ENCODE measurements at places on chromosomes 13 and 19.

GRCh38 chr13:99314640-99315176 lies 7.5 kb upstream of the GPR183 start:
- peak; percentile 86 for DNase-seq

- DNase-seq = no peak
Measured at GRCh38 chr13:69706807-69707206, 400.8 kb upstream of the ATXN8OS start.

DNA sequence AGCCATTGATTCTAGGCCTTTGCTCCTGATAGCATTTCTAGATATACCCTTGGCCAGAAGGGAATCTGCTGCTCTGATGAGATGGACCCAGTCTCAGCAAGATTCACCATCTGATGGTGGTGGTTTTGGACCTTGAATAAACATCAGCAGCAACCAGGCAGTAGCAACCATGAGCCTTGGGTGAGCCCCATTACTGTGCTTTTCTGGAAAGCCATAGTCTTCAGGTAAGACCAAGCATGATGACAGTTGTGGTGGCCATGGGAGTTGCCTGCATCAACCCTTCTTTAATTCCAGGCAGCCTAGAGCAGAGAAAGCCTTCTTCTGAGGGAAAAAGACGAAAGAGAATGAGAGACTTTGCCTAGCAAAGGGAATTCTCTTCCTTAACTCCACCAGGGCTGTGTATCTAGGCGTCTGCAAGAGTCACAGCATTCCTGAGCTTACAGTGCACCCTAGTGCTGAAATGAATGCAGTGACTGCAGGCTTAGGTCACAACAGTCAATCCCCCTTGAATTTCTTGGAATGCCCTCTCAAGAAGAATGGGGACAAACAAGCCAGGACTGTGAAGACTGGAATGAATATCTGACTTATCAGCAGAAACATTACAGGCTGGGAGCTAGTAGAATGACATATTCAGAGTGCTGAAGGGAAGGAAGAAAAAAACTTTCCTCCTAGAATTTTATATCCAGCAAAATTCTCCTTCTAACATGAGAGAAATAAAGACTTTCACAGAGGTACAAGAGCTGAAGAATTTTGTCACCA lies 942.4 kb upstream of the PCDH20 start:
- peak; percentile 6 for DNase-seq

GRCh38 chr19:10126213-10126639 lies 6.5 kb upstream of the EIF3G start:
- DNase-seq = no peak

DNA sequence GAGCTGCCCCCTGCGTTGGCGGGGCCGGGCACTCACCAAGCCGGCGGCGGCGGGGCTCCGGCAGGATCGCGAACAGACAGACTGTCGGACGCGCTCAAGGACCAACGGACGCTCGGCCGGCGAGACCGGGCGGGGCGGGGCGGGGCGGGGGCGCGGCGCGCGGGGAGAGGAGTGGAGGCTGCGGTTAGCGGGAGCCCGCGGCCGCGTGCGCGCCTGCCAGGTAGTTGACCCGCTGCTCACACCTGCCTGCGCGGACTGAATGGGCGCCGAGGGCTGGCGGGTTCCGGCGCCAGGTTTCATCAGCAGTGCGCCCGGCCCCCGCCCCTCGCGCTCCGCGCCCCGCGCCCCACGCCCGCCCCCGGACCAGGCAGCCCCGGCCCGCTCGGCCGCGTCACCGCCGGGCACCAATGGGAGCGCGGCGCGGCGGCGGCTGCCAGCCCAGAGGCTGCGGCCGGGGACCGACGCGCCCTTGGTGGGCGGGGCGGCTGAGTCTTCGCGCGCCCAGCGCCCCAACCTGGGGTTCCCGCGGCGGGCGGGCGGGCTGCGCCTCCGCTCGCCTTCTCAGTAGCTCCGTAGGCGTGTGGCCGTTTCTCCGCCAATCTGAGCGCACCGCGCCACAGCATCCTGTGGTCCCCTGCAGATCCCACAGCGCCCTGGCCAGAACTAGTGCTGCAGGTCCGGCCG lies at the start of gene SLC7A1:
TSS of gene SLC7A1 (minus strand) at position 309 of the 684 bp plus-strand sequence. CDS start 59,500 bp downstream, outside the sequence.
- peak; percentile 47 for DNase-seq

- no peak for DNase-seq
Measured at GRCh38 chr13:74151859-74152258, 17.7 kb upstream of the KLF12 start.

DNA sequence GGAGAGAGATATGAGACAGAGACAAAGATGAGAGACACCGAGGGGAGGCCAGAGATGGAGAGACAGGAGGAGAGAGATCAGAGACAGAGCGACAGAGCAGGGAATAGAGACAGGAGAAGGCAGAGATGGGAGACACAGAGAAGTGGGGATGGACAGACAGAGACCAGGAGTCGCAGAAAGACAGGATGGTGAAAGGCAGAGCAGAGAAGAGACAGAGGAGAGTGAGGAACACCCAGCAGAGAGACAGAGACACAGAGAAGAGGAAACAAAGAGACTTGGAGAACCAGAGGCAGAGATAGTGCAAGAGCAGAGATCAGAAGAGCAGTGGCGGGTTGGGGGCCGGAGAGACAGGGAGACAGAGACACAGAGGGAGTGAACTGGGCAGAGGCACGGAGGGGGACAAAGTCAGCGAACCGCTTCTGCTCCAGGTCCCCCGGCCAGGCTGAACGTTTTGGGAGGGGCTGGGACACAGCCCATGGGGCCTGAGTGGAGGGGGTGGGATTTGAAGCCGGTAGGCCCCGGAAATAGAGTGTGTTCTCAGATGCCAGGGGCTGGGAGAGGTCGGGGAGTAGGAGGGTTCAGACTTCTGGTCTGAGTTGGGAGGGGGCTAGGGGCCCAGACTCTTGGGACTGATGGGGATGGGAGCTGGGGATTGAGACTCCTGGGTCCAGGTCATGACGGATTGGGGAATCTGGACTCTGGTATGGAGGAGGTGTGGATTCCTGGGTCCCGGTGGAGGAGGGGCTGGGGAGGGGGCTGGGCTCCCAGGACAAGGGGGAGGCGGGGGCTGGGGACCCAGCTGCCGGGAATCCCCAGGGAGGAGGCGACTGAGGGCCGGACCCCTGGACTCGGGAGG lies 654 bp downstream of the ZNF579 start:
- no peak for DNase-seq

- no peak for DNase-seq
Measured at GRCh38 chr13:90926459-90926858, 421.0 kb upstream of the MIR17HG start.

Measured in COLO829 (cell line).